ENCODE measurements at places on chromosomes 1 and 21. TPM values are rescaled to one million over a fixed set of nuclear protein-coding genes. Genes with fewer than 3 reads are reported as not detected.
A peak's percentile ranks its signal among the peaks of the same experiment; 100 is the strongest.

The PTPRC gene
- 739 TPM for total RNA-seq

- H3K4me3 ChIP-seq, result no peak overlapping the region
- DNase-seq, result no peak
- no peak overlapping the region for H3K27ac ChIP-seq
- peaks cover 74% of the 10 kb centered on the region for H3K27me3 ChIP-seq
- H3K4me1 ChIP-seq, result no peaks in the 10 kb centered on the region
These were observed 108.2 kb upstream of the COL6A1 start for GRCh38 chr21:45873418-45873817.

- H3K4me3 ChIP-seq, result no peak overlapping the region
- no peaks in the 10 kb centered on the region for H3K36me3 ChIP-seq
- H3K27ac ChIP-seq, result no peak overlapping the region
- peaks cover 5% of the 10 kb centered on the region for H3K27me3 ChIP-seq
These were observed 38.9 kb downstream of the ST6GALNAC3 start for GRCh38 chr1:76113446-76113845.

- no peak for DNase-seq
- no peak overlapping the region for H3K27ac ChIP-seq
- H3K4me3 ChIP-seq, result no peak overlapping the region
- H3K36me3 ChIP-seq, result no peaks in the 10 kb centered on the region
- H3K4me1 ChIP-seq, result no peaks in the 10 kb centered on the region
These were observed 95.1 kb upstream of the C1orf21 start for GRCh38 chr1:184291701-184292100.

The TMCC2 gene
- total RNA-seq, result 1.8 TPM

- no peaks in the 10 kb centered on the region for H3K27me3 ChIP-seq
- peaks cover 9% of the 10 kb centered on the region for H3K4me1 ChIP-seq
- no peak overlapping the region for H3K4me3 ChIP-seq
- no peak for DNase-seq
- no peak overlapping the region for H3K27ac ChIP-seq
- peaks cover 2% of the 10 kb centered on the region for H3K36me3 ChIP-seq
These were observed 5.8 kb downstream of the C21orf58 start for GRCh38 chr21:46317710-46318463.

DNA sequence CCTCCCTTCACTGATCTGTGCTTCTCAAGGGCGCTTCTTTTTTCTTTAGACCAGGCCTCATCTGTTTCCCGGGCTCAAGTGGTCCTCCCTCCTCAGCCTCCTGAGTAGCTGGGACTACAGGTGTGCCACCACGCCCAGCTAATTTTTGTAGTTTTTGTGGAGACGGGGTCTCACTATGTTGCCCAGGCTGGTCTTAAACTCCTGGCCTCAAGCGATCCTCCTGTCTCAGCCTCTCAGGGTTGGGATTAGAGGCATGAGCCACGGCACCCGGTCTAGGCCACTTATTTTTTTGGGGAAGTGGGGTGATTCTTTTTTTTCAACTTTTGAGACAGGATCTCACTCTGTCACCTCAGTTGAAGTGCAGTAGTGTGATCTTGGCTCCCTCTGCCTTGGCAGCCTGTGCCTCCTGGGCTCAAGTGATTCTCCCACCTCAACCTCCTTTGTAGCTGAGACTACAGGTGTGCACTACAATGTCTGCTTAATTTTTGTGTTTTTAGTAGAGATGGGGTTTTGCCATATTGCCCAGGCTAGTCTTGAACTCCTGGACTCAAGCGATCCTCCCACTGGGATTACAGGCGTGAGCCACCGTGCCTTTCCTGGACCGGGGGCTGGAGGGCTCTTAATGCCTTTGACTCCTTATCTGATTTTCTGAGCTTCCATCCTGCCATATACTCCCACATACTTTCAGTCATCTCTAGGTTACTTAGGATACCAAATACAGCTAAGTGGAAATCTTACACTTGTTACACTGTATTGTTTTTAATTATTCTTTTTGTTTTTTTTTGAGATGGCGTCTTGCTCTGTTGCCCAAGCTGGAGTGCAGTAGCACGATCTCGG is 18.9 kb downstream of the MFAP2 start:
- H3K4me3 ChIP-seq, result peak overlapping the region; percentile 51
- no peaks in the 10 kb centered on the region for H3K4me1 ChIP-seq
- no peak overlapping the region for H3K27ac ChIP-seq
- no peaks in the 10 kb centered on the region for H3K27me3 ChIP-seq
- peaks cover 7% of the 10 kb centered on the region for H3K36me3 ChIP-seq

DNA sequence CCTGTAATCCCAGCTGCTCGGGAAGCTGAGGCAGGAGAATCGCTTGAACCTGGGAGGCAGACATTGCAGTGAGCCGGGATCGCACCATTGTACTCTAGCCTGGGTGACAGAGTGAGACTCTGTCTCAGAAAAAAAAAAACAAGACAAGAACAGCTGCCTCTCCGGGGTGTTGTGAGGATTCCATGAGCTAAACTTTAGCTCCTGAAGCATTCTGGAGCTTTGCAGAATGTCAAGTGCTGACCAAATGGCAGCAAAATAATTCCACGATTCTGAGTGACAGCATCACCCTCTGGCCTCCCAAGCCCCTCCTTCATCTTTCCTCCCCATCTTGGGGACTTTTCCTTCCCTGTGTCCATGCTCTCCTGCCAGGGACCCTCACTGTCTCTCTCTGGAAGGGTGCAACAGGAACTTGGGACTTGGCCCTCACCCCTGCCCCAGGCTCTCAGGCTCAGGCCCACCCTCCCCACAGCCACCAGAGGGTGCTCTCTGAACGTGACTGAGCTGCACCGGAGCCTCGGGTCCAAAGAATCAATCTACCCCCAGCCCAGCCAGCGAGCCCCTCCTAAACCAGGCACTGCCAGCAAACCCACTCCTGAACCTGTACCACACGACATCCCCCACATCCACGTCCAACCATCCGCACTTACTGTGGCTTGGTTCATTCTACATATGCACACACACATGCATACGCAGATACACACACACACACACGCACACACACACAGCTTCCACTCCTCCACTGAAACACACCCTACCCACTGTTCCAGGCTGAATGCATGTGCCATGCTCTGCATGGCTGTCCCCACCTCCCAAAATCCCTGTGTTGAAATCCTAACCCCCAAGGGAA is 45.7 kb downstream of the ACOT7 start:
- peak; percentile 53 for DNase-seq
- peaks cover 3% of the 10 kb centered on the region for H3K4me1 ChIP-seq
- no peaks in the 10 kb centered on the region for H3K36me3 ChIP-seq
- H3K27ac ChIP-seq, result peak overlapping the region; percentile 76
- H3K4me3 ChIP-seq, result peak overlapping the region; percentile 6
- no peaks in the 10 kb centered on the region for H3K27me3 ChIP-seq

DNA sequence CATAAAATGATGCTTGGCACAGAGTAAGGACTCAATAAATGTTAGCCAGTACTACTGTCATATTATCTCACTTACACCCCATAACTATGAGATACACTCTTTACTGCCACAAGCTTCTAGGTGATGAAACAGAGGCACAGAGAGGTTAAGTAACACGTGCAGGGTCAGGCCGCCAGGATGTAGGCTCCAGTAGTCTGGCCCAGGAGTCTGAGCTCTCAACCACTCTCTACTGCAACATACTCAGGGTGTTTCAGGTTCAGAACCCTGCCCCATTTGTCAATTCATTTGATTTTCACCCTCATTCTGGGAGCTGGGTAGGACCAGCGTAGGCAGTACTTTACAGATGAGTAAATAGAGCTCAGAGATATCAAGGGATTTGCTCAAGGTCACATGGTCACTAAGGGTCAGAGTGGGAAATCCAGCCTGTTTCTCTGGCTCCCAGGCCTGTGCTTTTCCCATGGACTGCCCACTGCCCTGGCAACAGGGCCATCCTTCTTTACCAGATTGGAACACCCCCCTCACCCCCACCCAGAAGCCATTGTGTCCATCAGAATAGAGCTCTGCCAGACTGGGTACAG is 21.2 kb downstream of the IQGAP3 start:
- no peaks in the 10 kb centered on the region for H3K4me1 ChIP-seq
- no peak for DNase-seq
- no peaks in the 10 kb centered on the region for H3K27me3 ChIP-seq
- H3K27ac ChIP-seq, result no peak overlapping the region

DNA sequence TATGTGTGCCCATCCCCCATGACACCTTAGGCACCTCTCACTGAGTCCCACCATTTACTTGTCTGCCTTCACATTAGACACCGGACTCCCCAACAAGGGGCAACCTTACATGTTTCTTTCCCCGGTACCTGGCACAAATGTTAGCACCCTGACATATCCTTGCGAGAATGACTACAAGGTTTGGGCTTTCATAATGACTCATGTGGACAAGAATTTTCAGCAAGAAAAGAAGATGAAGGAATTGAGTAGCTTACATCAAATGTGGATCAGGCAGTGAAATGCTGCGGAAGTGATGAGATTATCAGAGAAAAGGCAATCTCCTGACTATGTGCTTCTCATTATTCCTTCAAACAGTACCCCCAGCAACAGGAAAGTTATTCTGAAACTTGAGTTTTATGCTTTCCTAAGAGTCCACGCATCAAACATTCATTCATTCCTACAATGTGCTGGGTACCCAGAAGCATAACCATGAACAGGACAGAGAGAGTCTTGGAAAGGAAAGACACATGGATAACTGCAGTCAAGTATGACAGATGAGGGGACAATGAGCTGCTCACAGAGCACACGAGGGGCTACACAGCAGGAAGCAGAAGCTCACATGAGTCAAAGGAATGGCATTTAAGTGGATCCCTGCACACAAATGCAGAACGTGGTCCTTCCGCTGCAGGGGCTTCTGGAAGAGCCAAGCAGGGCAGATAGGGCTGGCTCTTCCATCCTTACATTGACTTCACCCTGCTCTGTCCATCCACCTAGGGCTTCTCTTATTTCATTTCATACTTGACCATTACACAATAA is 112.1 kb downstream of the PCNX2 start:
- no peaks in the 10 kb centered on the region for H3K4me1 ChIP-seq
- no peak overlapping the region for H3K27ac ChIP-seq
- H3K36me3 ChIP-seq, result peaks cover 7% of the 10 kb centered on the region
- no peaks in the 10 kb centered on the region for H3K27me3 ChIP-seq
- DNase-seq, result no peak

The TNFRSF8 gene
- 0.28 TPM for total RNA-seq

GRCh38 chr1:27599605-27600497 is 4.1 kb downstream of the AHDC1 start:
- no peak overlapping the region for H3K27ac ChIP-seq
- H3K27me3 ChIP-seq, result no peaks in the 10 kb centered on the region
- H3K36me3 ChIP-seq, result no peaks in the 10 kb centered on the region
- H3K4me1 ChIP-seq, result peaks cover 84% of the 10 kb centered on the region
- no peak overlapping the region for H3K4me3 ChIP-seq

All from T-cell (primary cell).